HS-5 (cell line): ENCODE measurements at places on chromosomes 5 and 9.

DNA sequence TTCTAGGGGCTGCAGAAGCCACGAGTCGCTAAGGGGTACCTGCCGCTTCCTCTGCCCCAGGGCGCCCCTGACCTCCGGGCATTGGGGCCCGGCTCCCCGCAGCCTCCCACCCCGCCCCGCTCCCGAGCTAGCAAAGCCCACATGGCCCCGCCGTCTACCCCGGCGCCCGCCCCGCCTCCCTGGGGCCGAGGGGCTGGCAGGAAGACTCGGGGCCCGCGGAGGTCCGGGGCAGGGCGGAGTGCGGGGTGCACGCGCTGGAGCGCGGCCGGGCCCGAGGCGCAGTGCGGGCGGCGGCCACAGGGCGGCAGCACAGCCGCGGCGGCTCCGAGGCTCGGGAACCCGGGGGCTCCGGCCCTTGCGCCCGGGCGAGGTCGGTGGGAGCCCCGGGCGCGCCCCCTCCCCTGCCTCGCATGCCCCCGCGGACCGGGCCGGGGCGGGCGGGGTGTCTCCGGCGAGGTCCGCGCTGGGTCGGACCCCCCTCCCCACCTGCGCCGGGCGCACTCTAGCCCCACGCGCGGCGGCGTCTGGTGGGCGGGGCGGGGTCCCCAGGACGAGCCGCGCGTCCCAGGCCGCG lies 6.7 kb downstream of the NRARP start:
- no peak for DNase-seq

- DNase-seq = no peak
Observed at GRCh38 chr5:138874241-138874640, 894 bp downstream of the LRRTM2 start.

DNA sequence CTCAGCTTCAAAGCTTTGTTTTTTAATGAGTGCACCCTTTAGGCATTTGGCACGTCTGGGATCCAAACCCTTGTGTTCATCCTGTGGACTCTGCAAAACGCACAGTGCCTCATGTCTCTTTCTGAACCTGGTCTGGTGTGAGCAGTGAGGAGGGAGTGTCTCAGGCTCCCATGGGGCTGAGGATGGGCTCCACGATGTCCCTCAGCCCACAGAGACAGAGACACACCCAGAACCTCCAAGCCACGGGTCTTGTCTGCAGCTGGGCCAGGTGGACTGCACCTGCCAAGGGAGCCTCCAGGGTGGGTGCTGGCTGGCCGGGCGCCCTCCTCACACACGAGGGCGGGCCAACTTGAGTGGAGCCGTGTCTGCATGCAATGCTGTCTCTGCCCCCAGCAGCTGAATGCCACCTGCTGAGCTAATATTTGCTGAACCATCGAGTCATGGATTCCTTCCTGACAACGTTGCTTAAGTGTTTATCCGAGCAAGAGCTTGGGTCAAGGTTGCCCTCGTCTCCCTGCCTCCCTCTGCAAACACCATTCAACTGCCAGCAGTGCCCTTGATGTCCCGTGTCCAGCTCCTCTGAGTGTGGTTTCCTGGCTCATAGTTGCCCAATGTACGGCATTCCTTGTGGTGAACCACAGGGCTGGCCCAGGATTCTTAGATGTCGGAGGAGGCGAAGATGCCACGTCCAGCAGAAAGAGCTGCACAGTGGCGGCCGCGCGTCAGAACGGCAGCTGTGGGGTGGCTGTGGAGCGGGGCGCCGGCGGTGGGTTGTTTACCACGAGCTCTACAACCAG lies 31.4 kb upstream of the LPCAT1 start:
- DNase-seq = peak; percentile 70

- DNase-seq = no peak
Observed at GRCh38 chr5:146399481-146399880, 47.7 kb upstream of the TCERG1 start.

- DNase-seq = no peak
Observed at GRCh38 chr9:127263664-127264063, 910 bp upstream of the GARNL3 start.

GRCh38 chr5:137248527-137248926 lies 250.6 kb downstream of the SPOCK1 start:
- no peak for DNase-seq

GRCh38 chr9:122808141-122808540 lies 8.2 kb downstream of the OR1K1 start:
- DNase-seq = no peak

DNA sequence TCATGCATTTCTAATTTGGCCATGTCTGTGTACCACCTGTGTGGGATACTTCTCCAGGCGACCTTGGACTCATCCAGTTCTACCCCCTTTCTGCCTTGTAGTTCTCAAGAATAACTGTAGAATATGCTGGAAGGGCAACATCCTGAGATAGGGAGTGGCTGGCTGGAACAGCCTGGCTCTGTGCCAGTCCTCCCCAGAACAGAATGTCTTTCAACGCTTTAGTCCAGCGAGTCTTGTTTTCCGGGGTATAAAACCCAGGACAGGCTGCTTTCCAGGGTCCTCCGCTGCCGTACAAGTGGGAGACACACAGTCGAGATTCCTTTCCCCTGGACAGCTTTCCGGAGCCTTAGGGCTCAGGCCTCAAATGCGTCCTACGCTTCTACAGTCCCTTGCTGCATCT lies 45.4 kb upstream of the XPA start:
- no peak for DNase-seq

DNA sequence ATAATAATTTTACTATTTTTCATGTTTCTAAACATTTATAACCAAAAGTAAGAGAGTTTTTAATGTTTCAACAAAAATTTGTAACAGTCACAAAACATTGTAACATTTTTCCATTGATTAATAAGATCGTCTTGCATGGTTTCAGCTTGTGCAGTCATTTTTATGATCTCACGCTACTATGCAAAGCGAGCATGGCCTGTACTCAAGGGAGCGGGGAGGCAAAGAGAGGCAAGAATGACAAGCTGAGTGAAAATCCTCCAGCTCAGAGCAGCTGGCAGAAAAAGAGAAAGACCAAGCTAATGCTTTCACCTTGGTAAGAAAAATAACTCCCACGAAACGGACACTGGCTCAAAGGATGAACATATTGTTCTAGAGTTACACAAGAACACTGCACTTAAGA lies 90.0 kb upstream of the SV2C start:
- DNase-seq = no peak

- no peak for DNase-seq
Observed at GRCh38 chr9:91995000-91995655, 45.1 kb upstream of the ROR2 start.
